ENCODE measurements at places on chromosomes 16 and 17. TPM values are rescaled to one million over a fixed set of nuclear protein-coding genes. Genes with fewer than 3 reads are reported as not detected.

- H3K4me1 ChIP-seq, result peaks cover 4% of the 10 kb centered on the region
- H3K27me3 ChIP-seq, result peaks cover 9% of the 10 kb centered on the region
- no peaks in the 10 kb centered on the region for H3K36me3 ChIP-seq
- no peak overlapping the region for H3K4me3 ChIP-seq
These were observed 32.7 kb downstream of the CDK5RAP3 start for GRCh38 chr17:48003417-48004151.

AIPL1 gene
- total RNA-seq, result not detected

GRCh38 chr17:39115135-39115534 is 36.3 kb downstream of the PLXDC1 start:
- DNase-seq, result no peak
- no peaks in the 10 kb centered on the region for H3K27me3 ChIP-seq
- H3K4me3 ChIP-seq, result no peak overlapping the region
- no peaks in the 10 kb centered on the region for H3K36me3 ChIP-seq
- H3K4me1 ChIP-seq, result peaks cover 3% of the 10 kb centered on the region
- no peak overlapping the region for H3K27ac ChIP-seq

- no peak overlapping the region for H3K4me3 ChIP-seq
- DNase-seq, result no peak
- H3K27ac ChIP-seq, result no peak overlapping the region
- no peaks in the 10 kb centered on the region for H3K27me3 ChIP-seq
These were observed 775.9 kb upstream of the KIF2B start for GRCh38 chr17:53046781-53047180.

DYNLRB2 gene
- not detected for total RNA-seq

DNA sequence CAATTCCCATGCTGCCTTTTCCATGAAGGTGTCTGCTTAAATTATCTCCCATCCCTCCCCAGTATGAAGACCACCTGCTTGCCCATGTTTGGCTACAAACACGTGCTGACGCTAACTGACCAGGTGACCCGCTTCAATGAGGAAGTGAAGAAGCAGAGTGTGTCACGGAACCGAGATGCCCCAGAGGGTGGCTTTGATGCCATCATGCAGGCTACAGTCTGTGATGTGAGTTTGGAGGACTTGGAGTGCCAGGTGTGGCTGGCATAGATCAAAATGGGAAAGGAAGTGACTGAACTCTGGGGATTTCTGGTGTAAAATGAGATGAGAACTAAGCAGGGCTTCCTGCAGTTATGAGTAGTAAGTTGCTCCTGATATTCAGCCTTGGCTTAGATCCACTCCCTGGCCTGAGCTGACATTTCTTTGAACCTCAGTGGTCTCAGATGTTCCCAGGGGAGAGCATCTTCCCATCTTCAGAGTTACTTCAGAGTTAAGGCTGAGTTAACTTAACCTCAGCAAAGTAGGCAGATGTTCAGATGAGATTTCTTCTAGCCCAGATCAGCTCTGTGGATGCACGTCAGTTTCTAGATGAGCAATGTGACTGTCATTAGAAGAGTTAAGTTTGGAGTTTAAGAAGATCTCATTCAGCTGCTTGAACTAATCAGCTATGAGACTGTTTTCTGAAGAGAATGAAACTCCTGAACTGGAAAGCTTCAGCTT is 32.7 kb downstream of the ITGB3 start:
- H3K27ac ChIP-seq, result no peak overlapping the region
- no peaks in the 10 kb centered on the region for H3K4me1 ChIP-seq
- DNase-seq, result no peak
- H3K4me3 ChIP-seq, result no peak overlapping the region
- H3K36me3 ChIP-seq, result no peaks in the 10 kb centered on the region

GRCh38 chr17:28925912-28926365 is 23.1 kb upstream of the DHRS13 start:
- H3K4me3 ChIP-seq, result no peak overlapping the region
- H3K36me3 ChIP-seq, result peaks cover 70% of the 10 kb centered on the region
- peak; percentile 58 for DNase-seq
- peak overlapping the region; percentile 76 for H3K27ac ChIP-seq
- peaks cover 63% of the 10 kb centered on the region for H3K4me1 ChIP-seq

TXNL4B gene
- 22.0 TPM for total RNA-seq

DNA sequence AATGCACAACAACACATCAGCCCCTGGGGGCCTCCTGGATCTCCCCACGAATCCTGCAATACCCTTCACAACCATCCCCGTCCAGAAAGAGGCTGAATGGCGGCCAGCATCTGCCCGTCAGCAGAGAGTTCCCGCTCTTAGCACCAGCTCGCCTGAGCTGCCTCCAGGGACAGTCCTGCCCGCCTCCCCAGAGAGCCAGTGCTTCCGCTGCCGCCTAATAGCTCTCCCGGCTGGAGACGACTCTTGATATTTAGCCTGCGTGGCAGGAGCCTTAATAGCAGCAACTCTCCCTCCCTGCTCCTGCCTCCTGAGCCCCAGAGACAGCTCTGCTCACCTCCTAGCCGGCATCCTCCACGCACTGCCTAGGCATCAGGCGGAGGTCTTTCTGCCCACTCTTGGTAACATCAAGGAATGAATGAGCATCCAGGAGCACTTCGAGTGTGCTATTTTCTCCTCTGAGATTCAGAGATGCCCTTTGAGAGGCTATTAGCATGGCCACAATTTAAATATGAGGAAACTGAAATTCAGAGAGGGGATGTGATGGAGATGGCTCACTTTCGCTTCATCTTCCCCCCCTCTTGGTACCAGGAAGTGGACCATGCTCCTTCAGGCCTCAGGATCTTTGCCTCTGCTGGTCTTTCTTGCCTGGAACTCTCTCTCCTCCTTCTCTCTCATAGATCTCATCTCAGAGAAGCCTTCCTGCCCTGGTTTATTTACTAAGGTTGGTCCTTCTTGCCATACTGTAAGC is 67.9 kb downstream of the RAI1 start:
- no peaks in the 10 kb centered on the region for H3K36me3 ChIP-seq
- no peak overlapping the region for H3K4me3 ChIP-seq
- H3K4me1 ChIP-seq, result peaks cover 49% of the 10 kb centered on the region
- no peaks in the 10 kb centered on the region for H3K27me3 ChIP-seq
- DNase-seq, result no peak

DNA sequence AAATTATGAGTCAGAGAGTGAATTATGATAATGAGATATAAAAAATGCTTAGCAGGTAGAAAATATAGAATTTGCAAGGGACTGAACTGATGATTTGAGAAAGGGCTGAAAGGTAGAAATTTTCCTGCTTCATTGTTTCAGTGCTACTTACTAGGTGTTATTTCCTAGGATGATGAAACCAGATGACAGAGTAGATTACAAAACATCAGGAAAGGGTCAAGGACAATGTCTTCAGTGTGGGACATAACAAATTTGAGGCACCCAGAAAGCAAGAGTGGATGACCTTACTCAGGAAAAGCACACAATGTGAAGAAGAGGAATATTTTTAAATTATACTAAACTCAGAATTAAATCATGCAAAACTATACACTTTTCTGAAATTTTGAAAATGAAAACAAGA is 102.1 kb downstream of the SHCBP1 start:
- no peak for DNase-seq
- H3K4me1 ChIP-seq, result no peaks in the 10 kb centered on the region
- no peak overlapping the region for H3K4me3 ChIP-seq
- H3K27ac ChIP-seq, result no peak overlapping the region
- no peaks in the 10 kb centered on the region for H3K36me3 ChIP-seq

MPP3 gene
- total RNA-seq, result 0.30 TPM

OSGIN1 gene
- 0.86 TPM for total RNA-seq

SEPTIN1 gene
- 133 TPM for total RNA-seq

- no peak overlapping the region for H3K27ac ChIP-seq
- no peak for DNase-seq
- peaks cover 11% of the 10 kb centered on the region for H3K4me1 ChIP-seq
- H3K27me3 ChIP-seq, result peaks cover 40% of the 10 kb centered on the region
- H3K4me3 ChIP-seq, result no peak overlapping the region
- no peaks in the 10 kb centered on the region for H3K36me3 ChIP-seq
These were observed 294.2 kb upstream of the C16orf82 start for GRCh38 chr16:26772503-26772902.

GRCh38 chr17:72730077-72730476 is 362.4 kb downstream of the SLC39A11 start:
- no peak overlapping the region for H3K27ac ChIP-seq
- no peaks in the 10 kb centered on the region for H3K27me3 ChIP-seq
- peaks cover 26% of the 10 kb centered on the region for H3K4me1 ChIP-seq

- no peak overlapping the region for H3K27ac ChIP-seq
- no peak overlapping the region for H3K4me3 ChIP-seq
- H3K27me3 ChIP-seq, result peaks cover 7% of the 10 kb centered on the region
These were observed 40.9 kb upstream of the MEOX1 start for GRCh38 chr17:43702637-43703036.

DNA sequence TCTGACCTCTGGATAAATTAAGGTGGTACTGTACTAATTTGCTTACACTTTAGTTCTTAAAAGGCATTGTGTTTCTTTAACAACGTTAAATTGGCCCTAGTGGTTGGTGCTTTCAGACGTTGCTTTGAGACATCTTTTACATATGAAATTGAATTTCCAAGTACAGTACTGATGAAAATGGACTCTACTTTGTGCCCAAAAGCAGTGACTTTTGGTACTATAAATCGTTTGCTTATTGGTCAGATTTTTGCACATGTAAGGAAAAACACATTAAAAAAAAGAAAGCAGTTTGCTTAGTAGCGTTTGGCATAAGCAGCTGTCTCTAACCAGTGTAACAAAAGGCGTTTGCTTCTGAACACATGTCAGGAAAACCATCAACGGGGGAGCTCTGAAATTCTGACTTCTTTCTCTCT is 139.6 kb downstream of the CDK5R1 start:
- no peak overlapping the region for H3K27ac ChIP-seq
- H3K36me3 ChIP-seq, result no peaks in the 10 kb centered on the region
